Activated T-cell treated with anti-CD3 and anti-CD28 coated beads for 48 hours (primary cell): ENCODE measurements at places on chromosomes 6 and 20.

- DNase-seq = no peak
Observed at GRCh38 chr6:10603219-10603618, 82.1 kb downstream of the GCNT2 start.

DNA sequence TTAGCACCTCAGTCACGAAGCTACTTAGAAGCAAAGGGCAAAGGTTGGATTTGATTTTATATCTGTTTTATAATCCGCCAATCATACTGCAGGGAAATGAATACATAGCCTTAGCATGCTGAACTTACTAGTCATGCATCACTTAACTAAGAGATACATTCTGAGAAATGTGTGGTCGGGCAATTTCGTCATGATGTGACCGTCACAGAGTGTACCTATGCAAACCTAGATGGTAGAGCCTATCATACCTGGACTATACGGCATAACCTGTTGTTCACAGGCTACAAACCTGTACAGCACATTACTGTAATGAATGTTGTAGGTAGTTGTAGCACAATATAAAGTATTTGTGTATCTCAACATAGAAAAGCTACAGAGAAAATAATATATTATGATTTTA is 345.2 kb upstream of the RGS17 start:
- no peak for DNase-seq

DNA sequence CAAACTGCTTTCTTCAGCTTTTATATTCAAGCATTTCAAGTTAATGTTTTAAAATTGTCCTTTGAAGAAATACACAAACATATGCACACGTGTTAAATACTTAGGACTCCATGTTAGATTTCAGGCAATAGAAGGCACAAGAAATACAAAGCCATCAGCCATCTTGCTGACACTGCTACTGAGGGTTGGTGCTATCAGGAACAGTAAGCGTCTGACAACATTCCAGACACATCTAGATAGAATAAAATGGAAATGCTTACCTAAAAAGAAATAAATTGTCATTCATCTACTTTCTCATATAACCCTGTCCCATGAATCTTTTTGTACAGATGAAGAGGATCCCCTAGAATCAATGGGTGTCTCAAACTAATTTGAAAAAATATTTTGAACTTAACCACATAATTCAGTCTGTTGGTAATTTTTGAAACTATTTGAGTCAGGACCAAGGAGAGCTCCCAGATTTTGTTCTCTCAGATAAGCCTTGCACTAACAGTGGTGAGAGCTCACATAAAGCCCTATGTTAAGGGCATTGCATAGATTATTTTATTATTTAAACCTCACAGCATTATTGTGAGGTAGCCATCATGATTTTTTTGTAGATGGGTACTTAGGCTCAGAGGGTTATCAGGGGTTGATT is 631.1 kb upstream of the POU3F2 start:
- DNase-seq = no peak

DNA sequence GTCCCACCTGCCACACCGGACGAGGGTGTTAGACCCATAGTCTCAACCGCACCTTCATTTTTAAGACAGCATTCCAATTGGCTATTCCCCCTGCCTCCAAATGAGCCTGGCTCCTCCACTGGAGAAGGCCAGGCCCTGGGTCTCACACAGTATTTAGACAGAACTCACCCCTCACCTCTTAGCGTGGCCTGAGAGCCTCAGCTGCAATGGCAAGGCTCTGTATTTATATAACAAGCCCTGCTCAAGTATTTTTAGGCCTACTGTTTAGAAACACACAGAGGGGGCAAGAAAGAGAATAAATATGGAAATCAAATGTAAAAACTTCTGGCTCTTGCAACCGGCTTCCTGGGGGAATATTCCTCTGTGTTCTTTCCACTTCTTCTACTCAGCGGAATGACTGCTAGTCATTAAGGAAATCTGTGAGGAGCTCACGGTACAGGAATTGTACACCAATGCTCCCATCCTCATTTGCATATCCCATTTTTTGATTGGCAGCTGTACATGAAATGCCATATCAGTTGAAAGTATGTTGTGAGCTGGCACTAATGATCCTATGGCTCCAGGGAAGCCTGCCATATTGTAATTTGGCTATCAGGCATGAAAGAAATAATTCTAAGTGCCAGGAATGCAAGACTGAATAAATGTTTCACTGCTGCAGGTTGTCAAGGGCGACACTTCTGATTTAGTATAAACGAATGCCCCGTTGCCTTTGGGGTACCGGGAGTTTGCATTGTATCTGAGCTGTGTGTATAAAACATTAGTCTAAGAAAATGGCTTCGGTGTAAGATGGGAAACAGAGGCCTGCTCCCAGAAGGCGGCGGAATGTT is 207.5 kb downstream of the ZNF217 start:
- DNase-seq = no peak

GRCh38 chr20:62952968-62953838 is 694 bp downstream of the SLC17A9 start:
- DNase-seq = no peak

- DNase-seq = no peak
Observed at GRCh38 chr6:33633084-33633461, 12.0 kb downstream of the ITPR3 start.

DNA sequence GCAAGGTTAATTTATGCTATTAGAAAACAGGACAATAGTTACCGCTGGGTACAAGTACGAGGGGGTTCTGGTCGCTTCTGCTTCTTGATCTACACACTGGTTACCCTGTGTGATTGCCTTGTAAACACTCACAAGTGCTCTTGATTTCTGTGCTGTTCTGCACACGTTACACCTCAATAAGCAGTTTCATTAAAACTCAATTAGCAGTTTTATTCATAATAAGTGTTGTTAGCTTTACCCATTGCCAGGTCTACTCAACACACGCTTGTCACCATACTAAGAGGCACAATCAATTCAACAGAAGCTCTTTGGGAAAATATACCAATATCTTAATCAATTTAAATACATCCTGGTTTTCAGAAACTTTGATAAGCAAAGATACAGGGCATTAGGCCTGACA is 20.4 kb downstream of the BMP7 start:
- no peak for DNase-seq

- no peak for DNase-seq
Observed at GRCh38 chr6:49531774-49532569, 18.5 kb upstream of the C6orf141 start.

GRCh38 chr6:85986681-85987080 is 344.0 kb upstream of the SYNCRIP start:
- no peak for DNase-seq

- DNase-seq = no peak
Observed at GRCh38 chr6:120675886-120676285, 658.4 kb downstream of the TBC1D32 start.

- DNase-seq = no peak
Observed at GRCh38 chr20:48797850-48798747, 29.7 kb downstream of the PREX1 start.

GRCh38 chr6:22682979-22683378 is 113.6 kb downstream of the HDGFL1 start:
- DNase-seq = no peak

GRCh38 chr6:33926451-33926850 is 122.6 kb upstream of the MLN start:
- no peak for DNase-seq

DNA sequence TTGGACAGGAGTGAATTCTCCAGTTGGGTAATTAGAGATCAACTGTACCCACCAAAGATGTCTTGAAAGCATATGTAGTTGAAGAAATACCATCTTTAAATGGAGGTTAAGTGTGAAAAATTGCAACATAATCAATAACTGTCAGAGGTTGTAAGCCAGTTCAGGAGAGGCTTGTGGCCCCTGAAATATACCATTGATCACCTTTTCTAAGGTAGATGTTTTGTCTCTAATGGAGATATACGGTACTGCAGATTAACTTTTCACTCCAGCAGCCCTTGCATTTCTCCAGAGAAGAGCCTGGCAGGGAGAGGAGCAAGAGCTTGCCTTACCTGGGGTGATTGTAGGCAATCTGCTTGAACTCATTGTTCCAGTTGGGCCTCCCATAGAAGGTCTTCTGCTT is 48.8 kb downstream of the NOX3 start:
- DNase-seq = no peak

- peak; percentile 40 for DNase-seq
Observed at GRCh38 chr6:100228834-100229441, 234.9 kb upstream of the MCHR2 start.

- DNase-seq = no peak
Observed at GRCh38 chr6:118578617-118579016, 30.5 kb downstream of the PLN start.

DNA sequence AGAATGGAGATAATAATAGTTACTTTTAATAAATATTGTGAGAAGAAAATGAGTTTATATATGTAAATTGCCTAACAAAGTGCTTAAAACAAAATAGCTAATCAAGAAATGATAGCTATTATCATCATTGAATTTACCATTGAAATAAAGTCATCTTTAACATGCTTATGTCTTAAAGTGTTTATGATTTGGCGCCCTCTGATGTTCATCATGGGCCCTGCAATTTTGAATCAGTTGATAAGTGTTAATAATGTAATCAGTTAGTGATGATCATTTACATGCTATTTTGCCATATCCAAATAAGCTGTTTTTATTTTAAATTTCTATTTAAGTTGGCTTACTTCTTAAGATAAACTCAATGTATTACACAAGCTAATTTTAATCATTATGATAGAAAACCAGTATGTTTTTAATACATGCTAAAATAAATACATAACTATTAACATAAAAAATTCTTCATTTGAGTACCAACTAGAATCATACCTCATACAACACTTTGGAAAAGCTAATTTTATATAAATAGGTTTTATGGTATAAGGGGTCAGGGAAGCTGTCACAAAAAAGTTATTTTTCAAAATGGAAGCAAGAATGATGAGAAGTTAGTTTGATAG is 39.2 kb upstream of the TPD52L1 start:
- peak; percentile 4 for DNase-seq

- no peak for DNase-seq
Observed at GRCh38 chr6:53805725-53806124, 10.9 kb downstream of the LRRC1 start.

- DNase-seq = no peak
Observed at GRCh38 chr20:60242836-60243505, 284.7 kb downstream of the CDH26 start.

- no peak for DNase-seq
Observed at GRCh38 chr20:33830371-33830770, 19.2 kb downstream of the CHMP4B start.

DNA sequence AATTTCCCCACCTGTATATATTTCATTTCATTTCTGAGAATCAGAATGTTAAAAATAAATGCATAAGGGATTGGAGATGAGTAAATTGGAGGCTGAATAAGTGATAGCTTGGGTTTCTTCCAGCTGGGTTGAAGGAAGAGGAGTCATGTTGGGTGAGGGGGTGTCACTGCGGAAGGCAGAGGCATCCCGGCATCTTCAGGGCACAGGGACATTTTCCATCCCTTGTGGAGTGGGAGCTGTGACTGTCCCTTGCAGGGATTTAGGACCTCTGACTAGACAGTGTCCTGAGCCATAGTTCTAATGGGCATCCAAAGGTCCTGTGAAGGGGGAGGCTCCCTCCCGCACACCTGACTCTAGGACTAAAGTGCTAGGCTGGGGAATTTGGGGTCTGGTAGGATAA is 2.1 kb downstream of the MCHR2 start:
- no peak for DNase-seq

GRCh38 chr20:25338112-25339023 is 52.3 kb downstream of the ABHD12 start:
- no peak for DNase-seq

GRCh38 chr6:52587001-52587400 is 10.1 kb upstream of the TRAM2 start:
- no peak for DNase-seq

DNA sequence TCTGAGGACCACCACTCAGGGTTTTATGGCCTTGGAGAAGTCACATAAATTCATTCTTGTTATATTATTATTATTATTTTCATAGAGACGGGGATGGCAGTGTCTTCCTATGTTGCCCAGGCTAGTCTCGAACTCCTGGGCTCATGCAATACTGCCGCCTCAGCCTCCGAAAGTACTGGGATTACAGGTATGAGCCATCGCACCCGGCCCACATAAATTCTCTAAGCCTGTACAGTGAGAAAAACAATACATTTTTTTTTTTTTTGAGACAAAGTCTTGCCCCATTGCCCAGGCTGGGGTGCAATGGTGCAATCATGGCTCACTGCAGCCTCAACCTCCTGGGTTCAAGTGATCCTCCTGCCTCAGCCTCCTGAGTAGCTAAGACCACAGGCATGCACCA is 753 bp upstream of the FASTKD5 start:
- DNase-seq = no peak

DNA sequence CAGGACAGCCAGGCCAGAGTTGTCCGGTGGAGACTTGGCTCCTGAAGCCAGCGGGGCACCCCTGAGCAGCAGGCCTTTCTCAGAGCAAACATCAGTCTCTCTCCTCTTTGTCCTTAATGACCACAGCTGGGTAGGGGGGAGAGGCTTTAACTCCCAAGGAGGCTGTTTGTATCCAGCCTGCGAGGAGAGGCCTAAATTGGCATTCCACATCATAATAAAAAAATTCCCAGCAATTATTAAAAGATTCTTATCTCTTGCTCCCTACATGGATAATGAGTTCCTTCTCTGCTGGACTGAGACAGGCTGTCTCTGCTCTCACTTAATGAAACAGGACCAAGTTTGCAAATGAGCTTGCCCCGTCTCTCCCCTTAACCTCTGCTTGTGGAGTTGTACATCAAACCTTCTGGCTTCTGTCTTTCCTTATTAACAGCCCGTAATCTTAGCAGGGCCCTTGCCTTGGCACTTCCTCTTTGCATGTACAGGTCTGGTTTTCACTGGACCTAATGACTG is 838.2 kb downstream of the MAFB start:
- DNase-seq = no peak

DNA sequence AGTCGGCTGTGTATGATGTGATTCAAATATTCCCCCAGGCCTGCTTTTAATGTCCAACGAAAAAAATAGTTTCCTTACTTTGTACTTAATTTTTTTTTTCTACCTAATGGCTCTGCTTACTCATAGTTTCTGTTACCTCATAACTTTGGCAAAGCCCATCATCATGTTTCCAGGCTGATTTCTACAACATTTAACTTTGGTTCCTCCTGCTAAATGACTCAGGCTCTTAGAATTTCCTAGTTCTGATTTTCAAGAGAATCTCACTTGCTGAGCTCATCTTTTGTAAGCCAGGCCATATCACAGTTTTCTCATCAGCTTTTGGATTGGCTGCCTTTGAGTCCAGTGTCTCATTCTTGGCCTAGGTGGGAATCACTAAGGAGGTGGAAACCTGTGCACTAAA is 323.1 kb downstream of the HDGFL1 start:
- DNase-seq = no peak

GRCh38 chr6:75526502-75527127 is 33.0 kb upstream of the FILIP1 start:
- DNase-seq = peak; percentile 9
